ENCODE measurements at places on chromosomes 5 and 9. TPM values are rescaled to one million over a fixed set of nuclear protein-coding genes. Genes with fewer than 3 reads are reported as not detected.

DNA sequence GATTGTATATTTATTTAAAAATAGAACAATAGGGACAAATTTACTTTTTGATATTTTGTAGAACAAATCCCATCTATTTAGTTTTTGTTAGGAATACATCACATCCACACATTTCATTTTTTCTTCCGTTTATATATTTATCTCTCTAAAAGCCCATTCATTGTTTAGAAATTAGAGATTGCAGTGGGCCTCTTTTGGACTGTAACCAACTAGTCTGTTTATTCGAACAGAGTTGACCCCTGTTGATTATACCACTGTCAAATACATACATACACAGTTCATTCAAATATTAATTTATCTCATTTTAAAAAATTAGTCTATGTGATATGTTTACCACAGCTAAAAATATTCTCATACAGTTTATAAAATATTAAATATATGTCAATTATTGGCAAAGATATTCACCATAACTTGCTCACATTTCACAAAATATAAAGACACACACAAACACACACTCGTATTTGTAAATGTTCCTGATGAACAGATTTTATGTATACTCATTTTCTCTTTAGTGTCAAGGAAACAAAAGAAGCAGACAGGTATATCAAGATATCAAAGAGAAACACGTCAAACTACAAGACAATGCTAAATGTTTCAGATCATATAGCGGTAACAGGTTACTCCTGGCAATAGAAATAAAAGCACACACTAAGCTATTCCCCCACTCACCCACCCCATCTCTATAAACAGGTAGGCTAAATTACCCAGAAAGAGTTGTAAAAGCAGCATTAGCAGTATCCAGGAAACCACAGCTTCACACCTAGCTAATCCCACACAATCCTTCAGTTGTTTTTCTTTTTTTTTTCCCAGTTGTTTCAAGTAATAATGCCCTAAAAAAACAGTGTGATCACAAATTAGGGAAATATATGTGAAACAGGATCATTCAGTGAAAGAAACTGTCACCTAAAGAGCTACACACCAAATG is 283.9 kb downstream of the ADAMTS6 start:
- DNase-seq = peak; percentile 37

DNA sequence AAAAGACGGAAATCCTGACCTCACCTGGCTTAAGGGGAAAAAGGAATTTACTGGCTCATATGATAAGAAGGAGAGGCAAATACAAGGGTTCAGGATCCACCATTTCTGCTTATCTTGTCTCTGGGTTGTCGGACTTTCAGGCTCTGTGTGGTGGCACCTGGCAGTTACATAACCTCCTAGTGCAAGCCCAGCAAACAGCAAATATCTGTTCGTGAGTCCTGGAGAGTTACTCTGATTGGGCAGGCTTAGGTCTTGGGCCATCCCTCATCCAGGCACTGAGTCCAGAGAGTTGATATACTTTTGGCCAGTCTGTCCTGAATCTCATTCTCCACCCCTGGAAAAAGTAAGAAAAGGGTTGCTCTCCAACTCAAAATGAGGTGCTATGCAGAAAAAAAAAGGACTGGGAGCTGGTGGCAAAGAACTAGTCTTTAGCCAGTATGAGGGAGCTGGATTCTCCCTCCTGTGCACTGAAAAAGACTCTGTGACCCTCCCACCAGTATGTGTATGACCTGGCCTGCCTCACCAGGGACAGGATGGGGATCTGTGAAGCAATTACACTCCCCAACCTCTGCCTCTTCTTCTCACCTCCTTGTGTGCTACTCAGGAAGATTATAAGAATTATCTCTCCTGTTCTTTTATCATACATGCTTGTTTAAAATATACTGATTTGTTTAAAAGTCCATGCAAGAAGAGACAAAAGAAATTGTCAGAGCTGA is 282.9 kb downstream of the ARHGAP26 start:
- DNase-seq = no peak

- DNase-seq = no peak
Measured at GRCh38 chr9:89743573-89744254, 138.9 kb downstream of the GADD45G start.

DNA sequence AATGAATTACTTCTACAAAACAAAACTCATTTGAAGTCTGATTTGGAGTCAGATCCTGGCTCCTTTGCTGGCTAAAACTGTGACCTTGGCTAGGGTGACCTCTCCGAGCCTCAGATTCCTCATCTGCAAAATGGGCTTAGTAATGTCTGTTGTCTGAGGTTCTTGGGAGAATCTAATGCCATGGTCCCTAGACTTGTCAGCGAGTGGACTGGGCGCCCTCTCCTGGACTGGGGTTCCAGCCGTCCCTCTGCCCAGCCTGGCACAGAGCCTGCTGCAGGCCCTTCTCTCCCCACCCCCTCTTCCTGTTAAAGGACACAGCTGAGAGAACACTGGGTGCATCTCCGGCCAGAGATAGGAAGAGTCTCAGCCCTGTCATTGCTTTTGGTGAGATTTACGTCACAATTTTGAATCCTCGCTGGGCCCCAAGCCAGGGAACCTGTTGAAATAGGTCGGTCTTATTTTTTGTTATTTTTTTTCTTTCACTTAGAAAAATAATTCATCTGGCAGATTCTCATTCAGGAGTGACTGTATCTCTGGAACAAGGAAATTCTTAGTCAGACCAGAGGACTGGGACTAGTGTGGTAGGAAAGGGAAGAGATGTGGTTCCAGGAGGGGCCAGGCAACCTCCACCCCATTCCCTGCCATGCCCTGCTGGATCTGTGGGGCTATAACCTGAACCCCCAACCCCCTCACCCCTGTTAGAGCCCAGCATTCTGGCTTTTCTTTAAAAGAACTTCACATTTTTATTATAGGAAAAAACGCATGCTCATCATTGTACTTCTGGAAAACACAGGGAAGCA is 48.2 kb upstream of the RPL26L1 start:
- DNase-seq = peak; percentile 36

GRCh38 chr9:91746904-91747303 is 203.1 kb downstream of the ROR2 start:
- DNase-seq = no peak

DNA sequence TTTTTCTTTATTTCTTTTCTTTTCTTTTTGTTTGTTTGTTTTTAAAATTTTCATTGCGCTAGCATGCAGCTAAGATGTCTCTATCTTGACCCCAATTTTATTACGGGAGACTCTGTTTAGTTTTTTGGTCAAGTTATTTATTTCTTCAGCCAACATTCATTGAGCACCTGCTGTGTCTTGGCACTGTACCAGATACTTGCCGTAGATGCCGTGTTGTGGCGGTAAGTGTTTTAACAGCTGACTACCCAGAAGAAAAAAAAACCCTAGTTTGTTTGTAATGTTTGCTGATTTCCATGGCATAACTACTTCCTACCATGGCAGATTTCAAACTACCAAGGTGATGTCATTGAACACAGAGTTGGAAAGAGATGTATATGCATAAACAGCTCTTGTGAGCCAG is 65.0 kb downstream of the UGCG start:
- DNase-seq = no peak

DNA sequence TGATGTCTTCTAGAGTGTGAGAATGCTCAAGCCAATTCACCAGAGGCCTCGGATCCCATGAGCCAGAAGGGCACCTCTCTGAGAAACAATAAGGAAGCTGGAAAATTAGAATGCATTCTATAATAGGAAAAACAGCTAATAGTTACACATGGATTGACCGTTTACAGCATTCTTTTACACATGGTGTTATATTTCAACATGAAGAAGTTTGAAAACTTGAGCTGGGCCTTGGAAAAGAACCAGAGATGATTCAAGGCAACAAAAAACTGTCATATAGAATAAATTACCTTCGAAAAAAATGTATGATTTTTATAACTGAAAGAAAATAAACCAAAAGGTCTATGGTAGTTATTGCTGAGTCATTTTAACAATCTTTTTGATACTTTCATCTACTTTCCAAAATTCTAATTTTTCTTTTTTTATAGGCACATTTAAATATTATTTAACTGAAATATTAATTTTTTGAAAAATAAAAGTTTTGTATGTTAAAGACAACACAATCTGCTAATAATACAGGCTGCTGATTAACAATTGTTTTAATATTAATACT is 6.2 kb downstream of the SH3TC2 start:
- DNase-seq = no peak

- DNase-seq = peak; percentile 66
Measured at GRCh38 chr9:4762108-4762885, 21.3 kb upstream of the AK3 start.

DNA sequence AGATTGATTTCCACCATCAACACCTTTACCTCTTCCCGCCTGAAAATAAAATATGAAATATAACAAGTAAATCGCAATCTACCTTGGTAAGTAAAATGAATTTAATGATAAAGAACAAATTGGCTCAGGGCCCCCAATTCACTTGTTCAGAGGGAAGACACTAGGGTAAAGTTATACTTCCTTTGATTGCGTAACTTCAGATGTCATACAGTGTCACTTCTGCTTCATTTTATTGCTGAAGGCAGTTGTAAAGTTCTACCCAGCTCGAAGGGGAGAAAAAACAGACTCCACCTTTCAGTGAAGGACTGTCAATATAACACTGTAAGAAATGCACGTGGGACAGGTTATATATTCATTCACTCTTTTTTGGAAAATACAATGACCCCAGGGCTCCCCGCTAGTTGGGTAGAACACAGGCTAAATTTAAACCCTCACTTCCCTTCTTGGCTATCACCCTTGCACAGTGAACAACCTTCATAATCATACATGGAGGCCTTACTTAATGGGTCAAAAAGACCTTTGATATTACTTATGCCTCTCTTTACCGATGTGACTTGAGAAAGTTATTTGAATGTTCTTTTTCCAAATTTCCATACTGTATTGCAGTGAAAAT is 848.8 kb downstream of the MAT2B start:
- DNase-seq = no peak

DNA sequence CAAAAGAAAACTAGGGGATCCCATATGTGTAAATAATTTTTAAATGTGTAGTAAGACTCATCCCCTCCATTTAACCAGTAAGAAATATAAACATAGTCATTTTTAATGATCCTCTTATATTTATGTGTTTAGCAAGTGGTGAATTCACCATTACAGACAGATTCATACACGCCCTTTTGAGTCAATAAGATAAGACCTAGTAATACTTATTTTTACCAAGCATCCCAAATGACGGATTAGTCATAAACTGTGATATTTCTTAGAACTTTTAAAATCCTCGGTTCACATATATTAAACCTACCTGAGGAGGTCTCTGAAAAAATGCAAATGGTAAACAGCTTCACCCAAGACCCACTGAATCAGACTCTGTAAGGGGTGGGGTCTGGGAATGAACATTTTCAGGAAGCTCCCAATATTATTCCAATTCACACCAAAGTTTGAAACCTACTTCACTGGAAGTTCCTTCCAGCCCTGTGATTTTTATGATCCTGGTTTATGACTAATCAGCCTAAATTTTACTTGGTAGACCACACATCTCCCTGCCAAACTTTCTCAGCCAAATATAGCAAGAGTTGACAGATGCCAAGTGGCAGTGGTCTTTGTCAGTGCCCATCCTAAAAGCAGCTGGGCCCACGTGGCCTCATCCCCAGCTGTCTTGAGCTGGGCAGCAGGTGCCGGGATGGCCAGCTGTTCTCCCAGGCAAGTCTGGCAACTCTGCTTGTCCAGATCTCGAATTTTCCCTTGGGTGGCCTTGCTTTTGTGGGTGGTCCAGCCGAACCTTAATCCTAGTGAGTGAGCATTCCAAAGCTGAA is 559.0 kb upstream of the RGMB start:
- peak; percentile 34 for DNase-seq

GRCh38 chr5:124330595-124331220 is 415.7 kb downstream of the ZNF608 start:
- peak; percentile 42 for DNase-seq

DNA sequence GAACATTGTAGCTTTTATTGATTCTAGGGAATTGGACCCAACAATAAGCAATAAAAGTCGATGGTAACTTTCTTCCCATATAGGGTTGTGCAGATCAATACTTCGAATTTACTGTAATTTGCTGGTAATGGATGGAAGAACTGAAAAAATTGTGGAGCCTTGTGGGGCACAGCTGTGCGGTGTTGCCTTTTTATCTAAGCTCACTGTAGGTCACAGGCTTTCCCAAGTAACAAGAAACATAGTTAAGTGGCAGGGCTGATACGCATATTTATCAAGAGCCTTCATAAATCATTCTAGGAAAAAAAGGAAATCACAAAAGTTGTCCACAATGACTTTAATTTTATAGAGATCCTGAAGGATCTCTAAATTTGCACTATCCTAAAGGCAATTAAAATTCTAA is 292.9 kb downstream of the MAST4 start:
- DNase-seq = no peak

DNA sequence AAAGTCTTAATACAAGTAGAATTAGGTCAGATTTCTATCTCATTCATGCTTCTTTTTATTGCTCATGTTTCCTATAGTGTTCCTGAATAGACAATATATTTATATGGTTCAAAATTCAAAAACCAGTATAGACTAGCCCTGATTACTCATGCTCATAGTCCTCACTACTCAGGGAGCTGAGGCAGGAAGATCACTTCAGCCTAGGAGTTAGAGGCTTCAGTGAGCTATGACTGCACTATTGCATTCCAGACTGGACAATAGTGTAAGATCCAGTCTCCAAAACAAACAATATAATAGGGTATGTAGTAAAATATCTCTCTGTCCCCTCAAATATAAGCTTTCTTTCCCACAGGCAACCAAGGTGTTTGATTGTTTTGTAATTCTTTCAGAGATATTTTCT is 2.4 kb downstream of the ANKRD31 start:
- peak; percentile 60 for DNase-seq

C9orf153 gene
- total RNA-seq = 0.33 TPM

PLPP7 gene
- not detected for total RNA-seq

IL4 gene
- total RNA-seq = not detected

F2RL1 gene
- total RNA-seq = 93.5 TPM

UBE2QL1 gene
- total RNA-seq = not detected

SLC45A2 gene
- total RNA-seq = under 0.01 TPM

BTNL8 gene
- total RNA-seq = not detected

PCDHB8 gene
- total RNA-seq = 0.16 TPM

STRBP gene
- total RNA-seq = 10.8 TPM

KIF4B gene
- not detected for total RNA-seq

IL17B gene
- not detected for total RNA-seq

Measured in mammary epithelial cell (primary cell).